ENCODE measurements at places on chromosomes 1 and 21.
A peak's percentile ranks its signal among the peaks of the same experiment; 100 is the strongest.

- no peak for DNase-seq
Observed at GRCh38 chr1:91928026-91928425, 21.2 kb upstream of the BRDT start.

- no peak for DNase-seq
Observed at GRCh38 chr1:46991083-46991923, 32.2 kb upstream of the CYP4X1 start.

GRCh38 chr1:42993502-42994136 is 35.0 kb upstream of the SLC2A1 start:
- no peak for DNase-seq

DNA sequence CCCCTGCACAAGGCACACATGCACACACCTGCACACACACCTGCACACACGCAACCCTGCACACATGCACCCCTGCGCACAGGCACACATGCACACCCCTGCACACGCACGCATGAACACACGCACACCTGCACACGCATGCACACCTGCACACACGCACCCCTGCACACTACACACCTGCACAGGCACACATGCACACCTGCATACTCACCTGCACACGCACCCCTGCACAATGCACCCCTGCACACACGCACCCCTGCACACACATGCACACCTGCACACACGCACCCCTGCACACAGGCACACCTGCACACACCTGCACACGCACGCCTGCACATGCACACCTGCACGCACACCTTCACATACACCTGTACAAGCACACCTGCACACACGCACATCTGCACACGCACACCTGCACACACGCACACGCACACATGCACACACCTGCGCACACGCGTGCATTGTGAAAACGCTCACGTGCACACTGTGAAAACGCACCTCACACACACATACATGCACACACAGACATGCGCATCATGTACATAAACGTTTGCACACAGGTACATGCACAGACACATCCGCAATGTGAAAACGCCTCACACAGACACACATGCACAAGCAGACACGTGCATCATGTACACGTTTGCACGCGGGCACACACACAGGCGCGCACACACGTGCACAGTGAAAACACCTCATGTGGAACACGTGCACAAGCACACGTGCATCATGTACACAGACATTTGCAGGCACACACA is 8.2 kb downstream of the DVL1 start:
- DNase-seq: no peak

GRCh38 chr1:34806396-34806795 is 13.6 kb downstream of the GJA4 start:
- no peak for DNase-seq

GRCh38 chr1:209041927-209042326 is 541.6 kb upstream of the CAMK1G start:
- DNase-seq: no peak

GRCh38 chr1:66156144-66156543 is 363.4 kb downstream of the PDE4B start:
- DNase-seq: no peak

GRCh38 chr1:12060500-12060899 is 2.6 kb upstream of the TNFRSF8 start:
- no peak for DNase-seq

DNA sequence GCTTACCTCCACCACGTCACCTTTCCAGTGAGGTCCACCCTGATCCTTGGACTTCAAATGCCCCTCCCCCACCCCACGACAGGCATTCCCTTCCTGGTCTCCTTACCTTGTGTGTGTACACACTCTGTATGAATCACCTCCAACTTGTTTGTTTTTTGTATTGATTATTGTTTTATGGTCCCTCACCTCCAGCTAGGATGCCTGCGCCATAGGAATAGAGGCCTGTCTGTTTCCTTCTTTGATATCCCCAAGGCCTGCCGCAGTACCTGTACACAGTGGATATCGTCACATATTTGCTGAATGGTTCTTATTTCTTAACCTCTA is 219.6 kb upstream of the POU3F1 start:
- DNase-seq: no peak

DNA sequence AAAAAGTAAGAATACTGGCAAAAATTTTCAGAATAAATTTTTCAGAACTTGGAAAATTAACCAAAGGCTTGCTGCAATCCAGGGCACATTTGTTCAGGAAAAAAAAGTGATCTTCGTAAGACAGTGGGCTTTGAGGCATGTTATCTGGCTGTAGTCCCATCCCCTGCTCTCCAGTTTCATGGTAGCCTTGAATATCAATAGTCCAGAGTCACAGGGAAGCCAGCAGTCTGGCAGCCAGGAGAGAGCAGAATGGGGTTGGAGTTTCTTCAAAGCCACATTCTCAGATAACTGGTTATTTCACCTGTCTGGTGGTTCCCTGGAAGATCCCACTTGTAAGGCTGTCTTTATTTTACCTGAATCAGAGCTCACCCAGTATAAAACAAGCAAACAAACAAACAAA is 669.3 kb downstream of the MATN1 start:
- DNase-seq: no peak

- no peak for DNase-seq
Observed at GRCh38 chr21:36664662-36664990, 34.3 kb upstream of the SIM2 start.

- DNase-seq: no peak
Observed at GRCh38 chr1:117644696-117645311, 39.0 kb downstream of the TENT5C start.

- DNase-seq: no peak
Observed at GRCh38 chr1:35112668-35113067, 33.5 kb downstream of the ZMYM1 start.

- no peak for DNase-seq
Observed at GRCh38 chr1:171455967-171456366, 29.4 kb upstream of the PRRC2C start.

DNA sequence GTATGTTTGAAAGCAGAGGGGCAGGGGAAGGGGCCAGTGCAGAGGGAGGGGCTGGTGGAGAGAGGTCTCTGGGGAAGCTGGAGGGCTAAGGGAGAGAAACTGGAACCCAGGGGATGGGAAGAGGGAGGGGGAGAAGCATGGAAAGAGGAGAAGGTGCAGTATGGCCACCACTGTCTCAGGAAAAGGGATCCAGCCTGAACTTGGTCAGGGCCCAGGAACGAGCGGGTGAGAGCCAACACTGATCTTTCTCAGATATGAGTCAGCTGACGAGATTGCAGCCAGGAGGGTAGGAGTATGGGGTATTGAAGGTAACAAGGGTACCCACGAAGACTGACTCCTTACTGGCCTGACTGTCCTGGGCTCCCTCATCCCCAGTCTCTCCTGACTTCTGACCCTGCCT is 18.0 kb downstream of the TIE1 start:
- no peak for DNase-seq

GRCh38 chr21:15343066-15343465 is 278.3 kb upstream of the NRIP1 start:
- DNase-seq: no peak

DNA sequence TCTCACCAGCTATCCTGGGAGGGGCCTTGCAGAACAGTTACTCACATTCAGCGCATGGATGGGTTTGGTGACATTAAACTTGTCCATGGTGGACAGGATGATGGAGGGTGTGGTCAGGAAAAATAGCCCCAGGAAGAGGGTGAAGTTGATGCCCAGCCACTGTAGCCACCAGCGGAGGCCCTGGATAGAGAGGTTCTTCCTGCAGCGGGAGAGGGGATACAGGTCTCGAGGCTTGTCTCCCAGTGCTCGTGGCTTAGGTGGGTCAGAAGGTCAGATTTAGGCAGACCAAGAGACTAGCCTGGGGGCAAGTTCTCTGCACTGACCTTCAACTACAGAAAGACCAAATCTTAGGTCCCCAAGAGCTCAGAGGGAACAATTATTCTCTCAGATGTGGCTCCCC is 23.0 kb downstream of the TMEM63A start:
- no peak for DNase-seq

GRCh38 chr1:160607011-160607671 is 27.8 kb upstream of the CD84 start:
- peak; percentile 36 for DNase-seq

Measured in cerebellar nuclear complex (tissue), 1 donor.